Activated effector memory CD4-positive, alpha-beta T cell treated with Interleukin-2 at 50 U/mL for 16 hours (primary cell): ENCODE measurements at places on chromosomes 11 and 22.

- DNase-seq, result no peak
Measured at GRCh38 chr11:72189455-72190250, 2.3 kb upstream of the FOLR1 start.

- peak; percentile 7 for DNase-seq
Measured at GRCh38 chr11:113474362-113475159, 637 bp downstream of the DRD2 start.

GRCh38 chr11:58992489-58992888 is 53.2 kb downstream of the GLYATL1 start:
- DNase-seq, result no peak

GRCh38 chr11:49377978-49378377 is 169.6 kb upstream of the FOLH1 start:
- DNase-seq, result no peak
